ENCODE measurements at places on chromosomes 7 and 10. TPM values are rescaled to one million over a fixed set of nuclear protein-coding genes. Genes with fewer than 3 reads are reported as not detected.
A peak's percentile ranks its signal among the peaks of the same experiment; 100 is the strongest.

ANKRD2 gene
- total RNA-seq, result not detected

SORBS1 gene
- 57.8 TPM for total RNA-seq

CALHM1 gene
- total RNA-seq, result 0.58 TPM

TMEM178B gene
- 45.3 TPM for total RNA-seq

CHAT gene
- total RNA-seq, result 0.26 TPM

- peak; percentile 16 for ATAC-seq
Measured at GRCh38 chr10:114402871-114403540, 1.3 kb downstream of the AFAP1L2 start.

DNA sequence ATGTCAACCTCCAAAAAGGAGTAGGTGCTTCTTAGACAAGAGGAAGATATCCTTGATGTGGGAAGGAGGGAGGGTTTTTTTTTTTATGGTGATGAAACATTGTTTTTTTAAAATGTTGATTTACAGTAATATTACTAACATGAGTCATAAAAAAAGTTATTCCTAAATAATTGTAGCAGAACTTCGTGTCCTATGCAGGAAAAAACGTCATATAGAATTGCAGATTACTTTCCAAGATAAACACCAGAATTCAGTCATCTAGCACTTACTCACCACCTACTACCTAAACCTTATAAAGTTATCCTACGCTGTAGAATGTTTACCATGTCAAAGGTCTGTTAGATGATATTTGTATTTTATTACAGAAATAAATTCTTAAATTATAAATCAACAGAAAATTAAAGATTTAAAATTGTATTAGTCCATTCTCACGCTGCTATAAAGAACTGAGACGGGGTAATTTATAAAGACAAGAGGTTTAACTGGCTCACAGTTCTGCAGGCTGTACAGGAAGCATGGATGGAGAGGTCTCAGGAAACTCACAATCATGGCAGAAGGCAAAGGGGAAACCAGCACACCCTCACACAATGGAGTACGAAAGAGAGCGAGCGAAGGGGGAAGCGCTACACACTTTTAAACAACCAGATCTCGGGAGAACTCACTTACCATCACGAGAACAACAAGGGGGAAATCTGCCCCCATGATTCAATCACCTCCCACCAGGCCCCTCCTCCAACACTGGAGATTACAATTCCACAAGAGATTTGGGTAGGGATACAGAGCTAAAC, 105.2 kb upstream of the NEBL start:
- ATAC-seq, result no peak

DNA sequence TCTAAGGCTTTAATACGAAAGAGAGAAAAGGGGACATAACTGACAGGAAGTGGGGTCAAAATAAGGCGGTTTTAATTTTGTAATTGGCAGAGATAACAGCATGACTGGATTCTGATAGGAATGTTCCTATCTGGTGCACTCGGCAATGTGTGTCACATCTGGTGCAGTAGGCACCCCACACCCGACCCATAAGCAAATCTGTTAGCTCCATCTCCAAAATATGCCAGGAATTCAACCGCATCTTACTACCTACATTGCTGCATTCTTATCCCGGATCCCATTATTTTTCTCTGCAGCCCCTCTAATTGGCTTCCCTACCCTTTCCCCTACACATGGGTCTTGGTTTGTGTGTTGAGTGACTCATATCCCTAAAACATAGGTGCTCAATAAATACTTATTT, 19.1 kb upstream of the GALNT11 start:
- no peak for ATAC-seq

GRCh38 chr7:45259966-45260646, 102.5 kb downstream of the RAMP3 start:
- peak; percentile 96 for ATAC-seq

Data from motor neuron (in vitro differentiated cells).